Stimulated activated CD8-positive, alpha-beta memory T cell treated with anti-CD3 and anti-CD28 coated beads, Interleukin-7, amount 100 ng/mL, for 1 hour (primary cell): ENCODE measurements at places on chromosomes 5 and 9.

GRCh38 chr9:92727716-92728700, 36.6 kb downstream of the BICD2 start:
- DNase-seq, result no peak

DNA sequence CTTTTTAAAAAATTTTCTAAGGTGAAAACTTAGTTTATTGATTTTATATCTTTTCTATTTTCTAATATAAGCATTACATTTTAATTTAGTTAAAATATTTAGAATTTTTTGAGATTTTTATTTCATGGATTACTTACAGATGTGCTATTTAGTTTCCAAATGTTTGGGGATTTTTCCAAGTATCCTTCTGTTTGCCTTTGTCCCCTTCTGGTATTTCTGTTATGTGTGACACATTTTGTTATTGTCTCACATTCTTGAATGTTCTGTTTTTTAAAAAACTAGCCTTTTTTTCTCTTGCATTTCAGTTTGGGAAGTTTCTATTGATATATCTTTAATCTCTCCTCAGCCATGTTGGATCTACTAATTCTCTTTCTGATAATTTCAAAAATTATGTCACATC, 234.9 kb downstream of the FAM170A start:
- DNase-seq, result no peak

DNA sequence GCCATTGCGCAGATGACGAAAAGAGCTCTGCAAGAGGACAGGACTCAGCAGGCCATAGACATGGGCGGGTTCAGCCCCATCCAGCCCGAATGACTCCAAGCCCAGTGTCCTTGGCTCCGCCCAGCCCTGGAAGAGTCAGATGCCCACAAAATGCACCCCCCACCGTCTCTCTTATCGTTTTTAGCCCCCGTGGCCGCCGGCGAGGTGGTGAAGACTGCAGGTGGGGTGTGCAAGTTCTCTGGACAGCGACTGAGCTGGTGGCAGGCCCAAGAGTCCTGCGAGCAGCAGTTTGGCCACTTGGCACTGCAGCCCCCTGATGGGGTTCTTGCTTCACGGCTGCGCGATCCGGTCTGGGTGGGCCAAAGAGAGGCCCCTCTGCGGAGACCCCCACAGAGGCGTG, 2.1 kb downstream of the ADGRD2 start:
- no peak for DNase-seq

DNA sequence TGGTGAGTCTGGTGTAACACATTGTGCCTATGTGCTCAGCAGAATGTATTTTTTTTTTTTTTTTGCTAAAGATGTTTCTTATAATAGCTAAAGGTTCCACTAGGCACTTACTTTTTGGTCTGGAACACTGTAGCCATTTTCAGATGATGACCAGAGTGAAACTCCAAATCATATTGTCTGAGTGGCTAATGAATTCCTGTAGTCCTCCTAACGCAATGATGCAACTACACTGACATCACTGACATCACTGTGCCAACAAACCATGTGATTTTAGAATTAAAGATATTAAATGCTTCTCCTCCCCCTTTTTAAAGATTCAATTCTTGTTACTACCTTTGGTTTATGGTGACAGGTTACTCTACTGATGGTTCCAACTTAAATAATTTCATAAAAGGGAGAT, 28.8 kb downstream of the JAKMIP2 start:
- DNase-seq, result no peak

DNA sequence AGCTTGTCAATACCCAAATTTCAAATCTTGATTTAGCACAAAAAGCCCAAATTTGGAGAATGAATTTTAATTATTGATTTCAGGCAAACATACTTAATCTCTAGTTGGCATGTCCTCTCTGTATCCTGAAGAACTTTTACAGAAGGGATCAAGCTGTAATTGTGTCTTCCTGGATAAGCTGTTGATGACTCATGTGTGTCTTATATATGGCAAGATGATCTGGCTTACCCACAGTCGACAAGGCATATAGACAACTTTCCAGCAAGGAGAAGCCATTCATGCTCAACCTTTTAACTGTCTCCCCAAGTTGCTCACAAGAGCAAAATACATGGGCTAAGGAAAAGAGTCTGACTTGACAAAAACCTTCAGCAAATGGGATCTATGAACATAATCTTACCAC, 112.5 kb upstream of the SLCO6A1 start:
- DNase-seq, result no peak

GRCh38 chr9:114613087-114613486, 2.0 kb downstream of the TMEM268 start:
- no peak for DNase-seq

- no peak for DNase-seq
Observed at GRCh38 chr9:129614932-129615331, 6.0 kb downstream of the C9orf50 start.

DNA sequence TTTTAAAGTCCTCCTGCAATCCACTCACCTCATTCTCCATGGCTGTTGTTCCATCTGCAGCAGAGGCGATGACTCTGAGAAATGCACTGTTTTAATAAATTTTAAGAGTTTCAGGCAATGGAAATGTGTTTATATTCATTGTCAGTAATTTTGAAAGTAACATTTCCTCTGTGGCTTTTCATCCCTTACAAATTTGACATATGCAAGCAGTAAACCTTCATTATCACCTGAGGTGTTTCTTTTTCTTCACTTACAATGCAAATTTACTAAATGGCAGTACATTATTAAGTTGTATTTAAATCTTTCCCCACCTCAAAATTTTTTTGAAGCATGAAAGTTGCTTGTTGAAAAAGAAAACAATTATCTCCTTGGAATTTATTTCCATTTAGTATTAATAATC, 136.9 kb downstream of the DIRAS2 start:
- no peak for DNase-seq

- DNase-seq, result no peak
Observed at GRCh38 chr9:24846248-24846912, 300.7 kb upstream of the IZUMO3 start.

DNA sequence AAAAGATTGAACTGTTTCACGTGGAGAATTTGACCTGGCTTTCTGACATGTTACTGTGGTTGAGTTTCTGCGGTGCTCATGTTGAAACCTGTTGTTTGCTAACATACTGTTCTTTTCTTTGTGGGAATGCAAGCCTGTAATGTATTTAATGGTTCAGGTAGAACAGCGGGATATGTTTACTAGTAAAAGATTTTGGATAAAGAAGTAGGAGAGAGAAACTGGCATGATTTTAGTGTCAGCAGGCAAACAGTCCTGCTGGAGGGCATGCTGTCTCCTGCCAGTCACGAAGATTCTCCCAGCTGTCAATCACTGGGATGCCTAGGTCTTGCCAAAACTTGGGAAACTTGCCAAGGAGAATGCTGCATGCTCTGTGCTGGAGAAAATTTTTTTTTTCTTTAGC, 263.5 kb downstream of the TAF11L14 start:
- no peak for DNase-seq

GRCh38 chr5:68383888-68384310, 168.3 kb downstream of the PIK3R1 start:
- DNase-seq, result no peak

- no peak for DNase-seq
Observed at GRCh38 chr5:107672211-107673038, 1.7 kb upstream of the EFNA5 start.

DNA sequence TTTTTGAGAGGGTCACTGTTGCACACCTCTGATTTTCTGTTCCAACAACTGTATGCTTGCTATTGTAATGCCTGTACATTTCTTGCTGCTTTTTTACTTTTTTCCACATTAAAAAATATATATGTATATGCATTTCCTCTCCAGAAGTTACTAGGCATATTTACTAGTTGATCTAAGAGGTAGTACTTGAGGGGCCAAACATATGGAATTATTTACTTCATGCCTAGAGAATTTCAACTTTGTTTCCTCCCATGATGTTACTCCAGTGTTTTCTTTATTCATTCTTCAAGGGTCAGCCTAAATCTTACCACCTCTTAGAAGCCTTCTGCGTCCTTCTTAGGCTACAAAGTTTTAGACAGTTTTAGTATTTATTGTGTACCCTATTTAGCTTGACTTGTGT, 122.7 kb downstream of the NMUR2 start:
- DNase-seq, result no peak

GRCh38 chr5:45399041-45399440, 297.1 kb downstream of the HCN1 start:
- DNase-seq, result no peak

GRCh38 chr5:142222866-142223558, 101.8 kb downstream of the SPRY4 start:
- DNase-seq, result no peak

DNA sequence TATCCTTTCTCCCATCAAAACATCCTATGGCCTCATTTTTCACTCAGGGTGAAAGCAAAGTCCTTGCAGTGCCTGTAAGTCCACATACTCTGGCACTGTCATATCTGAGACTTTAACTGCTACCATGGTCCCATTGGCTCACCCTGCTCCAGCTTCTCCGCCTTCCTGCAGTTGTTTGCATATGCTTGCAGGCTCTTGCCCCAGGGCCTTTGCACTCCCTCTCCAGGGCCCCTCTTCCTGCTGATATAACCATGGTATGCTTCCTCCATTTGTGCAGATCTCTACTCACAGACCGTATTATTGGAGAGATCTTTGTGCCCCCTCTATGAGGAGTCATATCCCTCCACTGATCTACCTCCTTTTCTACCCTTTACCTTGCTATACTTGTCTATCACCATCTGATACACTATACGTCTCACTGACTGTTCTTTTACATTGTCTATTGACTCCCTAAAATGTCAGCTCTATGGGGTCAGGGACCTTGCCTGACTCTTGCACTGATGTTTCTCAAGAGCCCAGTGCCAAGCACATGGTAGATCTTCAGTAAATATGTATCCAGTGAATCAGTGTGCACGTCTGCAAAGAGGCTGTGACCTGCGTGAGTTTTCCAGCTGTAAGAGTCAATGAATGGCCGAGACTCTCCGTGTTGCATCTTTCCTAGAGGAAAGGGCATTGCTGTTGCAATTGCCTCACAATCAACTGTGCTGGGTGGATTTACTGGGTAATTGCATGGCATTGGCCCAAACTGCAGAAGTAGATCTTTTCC, 81.7 kb upstream of the CPEB4 start:
- DNase-seq, result no peak

DNA sequence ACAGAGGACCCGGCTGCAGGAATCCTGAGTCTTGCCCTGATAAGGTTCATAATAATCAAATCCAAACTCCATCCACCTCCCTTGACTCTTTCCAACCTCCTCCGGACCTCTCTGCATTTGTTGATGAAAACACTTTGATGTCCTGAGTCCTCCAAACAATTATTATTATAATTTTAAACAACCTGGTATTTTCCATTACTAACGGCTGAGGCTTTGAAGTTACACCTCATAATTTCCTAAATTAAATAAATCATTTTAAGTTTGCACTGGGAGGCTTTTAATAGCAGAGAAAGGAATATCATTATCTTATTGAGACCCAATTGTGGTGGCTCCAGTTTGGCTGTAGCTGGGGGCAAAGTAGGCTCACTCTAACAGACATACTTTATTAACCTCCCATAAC, 9.5 kb downstream of the MSX2 start:
- DNase-seq, result no peak

DNA sequence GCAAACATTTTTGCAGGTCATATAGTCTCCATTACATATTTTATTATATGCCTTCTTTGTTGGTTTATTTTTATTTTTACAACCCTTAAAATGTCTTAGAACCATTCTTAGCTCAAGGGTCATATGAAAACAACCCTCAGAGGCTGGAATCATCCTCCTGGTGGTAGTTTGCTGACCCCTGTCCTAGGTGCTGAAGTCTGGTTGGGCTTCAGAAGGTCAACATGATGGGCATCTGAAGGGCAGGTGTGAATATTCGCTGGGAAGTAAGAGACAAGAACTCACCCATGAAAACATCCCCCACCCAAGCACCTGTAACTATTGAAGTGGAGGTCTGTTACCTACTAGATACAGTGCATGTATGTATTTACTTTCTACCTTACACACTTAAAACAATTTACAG, 75.4 kb downstream of the OSMR start:
- DNase-seq, result no peak

- DNase-seq, result no peak
Observed at GRCh38 chr5:91229031-91229727, 153.9 kb downstream of the ARRDC3 start.

GRCh38 chr5:109703829-109704228, 14.1 kb downstream of the MAN2A1 start:
- DNase-seq, result no peak

GRCh38 chr9:4604678-4605095, 57.4 kb upstream of the PLPP6 start:
- DNase-seq, result no peak

GRCh38 chr5:158487664-158488063, 612.1 kb downstream of the EBF1 start:
- no peak for DNase-seq

DNA sequence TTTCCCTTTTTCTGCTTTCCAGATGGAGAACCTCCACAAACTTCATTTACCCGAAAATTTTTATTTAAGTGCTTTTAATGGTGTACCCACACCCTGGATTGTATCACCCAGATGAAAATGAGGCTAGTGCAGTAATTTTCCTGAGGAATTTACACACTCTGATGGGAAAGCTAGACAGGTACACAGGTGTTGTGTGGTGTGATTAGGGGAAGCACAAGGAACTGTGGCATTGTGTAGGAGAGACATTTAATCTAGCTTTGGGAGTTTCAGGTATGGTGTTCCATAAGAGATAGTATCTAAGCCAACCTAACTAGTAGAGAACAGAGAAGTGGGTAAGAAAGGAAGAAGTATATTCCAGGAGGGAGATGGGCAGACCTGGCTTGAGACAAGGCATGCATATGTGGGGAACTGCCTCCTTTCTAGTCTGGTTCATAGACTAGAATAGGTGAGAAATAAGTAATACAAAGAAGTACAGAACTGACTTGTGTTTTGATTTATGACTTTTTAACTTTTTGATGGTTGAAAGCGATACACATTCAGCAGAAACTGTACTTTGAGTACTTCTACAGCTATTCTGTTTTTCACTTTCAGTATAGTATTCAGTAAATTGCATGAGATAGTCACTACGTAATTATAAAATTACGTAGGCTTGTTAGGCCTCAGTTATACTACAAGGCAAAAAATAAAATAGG, 22.9 kb upstream of the ROPN1L start:
- DNase-seq, result no peak

DNA sequence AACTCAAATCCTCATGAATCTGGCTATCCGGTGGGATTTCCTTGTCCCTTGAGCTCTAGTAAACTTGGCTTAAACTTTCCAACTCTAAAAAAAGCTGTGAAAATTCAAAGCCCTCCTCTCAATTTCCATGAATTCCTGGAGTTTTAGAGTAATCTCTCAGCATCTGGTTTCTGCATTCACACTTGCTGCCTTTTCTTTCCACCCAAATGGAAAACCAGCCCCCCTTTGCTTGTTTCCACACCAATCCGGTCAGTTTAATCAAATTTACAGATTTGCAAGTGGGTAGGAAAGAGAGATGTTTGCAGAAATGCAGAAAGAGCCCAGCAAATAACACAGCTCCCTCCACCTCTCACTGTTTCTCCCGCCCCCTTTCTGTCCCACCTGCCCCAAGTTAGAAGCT, 91.1 kb downstream of the ENC1 start:
- DNase-seq, result no peak
